ENCODE measurements at places on chromosomes 7 and 10. TPM values are rescaled to one million over a fixed set of nuclear protein-coding genes. Genes with fewer than 3 reads are reported as not detected.

FFAR4 gene
- 4.7 TPM for total RNA-seq

- no peaks in the 10 kb centered on the region for H3K36me3 ChIP-seq
- no peaks in the 10 kb centered on the region for H3K27me3 ChIP-seq
- peak; percentile 34 for DNase-seq
- peak overlapping the region; percentile 21 for H3K27ac ChIP-seq
Measured at GRCh38 chr7:30845426-30846135, 66.1 kb upstream of the AQP1 start.

- H3K27ac ChIP-seq, result peak overlapping the region; percentile 89
- H3K36me3 ChIP-seq, result no peaks in the 10 kb centered on the region
- H3K27me3 ChIP-seq, result no peaks in the 10 kb centered on the region
- H3K4me3 ChIP-seq, result no peak overlapping the region
Measured at GRCh38 chr10:71597821-71598498, 121.6 kb downstream of the C10orf105 start.

DNA sequence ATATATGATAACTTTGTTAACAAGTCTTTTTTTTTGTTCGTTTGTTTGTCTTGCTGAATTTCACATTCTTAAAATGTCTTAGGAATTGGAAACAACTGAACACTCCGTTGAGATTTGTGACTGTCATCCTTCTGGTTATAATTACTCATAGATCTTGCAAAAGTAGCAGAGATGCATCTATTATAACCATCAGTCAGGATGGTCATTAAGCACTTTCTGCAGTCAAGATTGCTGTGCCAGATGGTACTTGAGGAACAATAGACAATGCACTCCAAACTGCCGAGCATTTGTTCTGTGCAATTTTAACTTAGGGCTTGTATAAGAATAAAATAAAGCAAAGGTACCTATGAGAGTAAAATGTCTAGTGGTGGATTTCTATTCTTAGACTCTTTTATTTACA is 710.1 kb upstream of the KCND2 start:
- DNase-seq, result no peak
- H3K27ac ChIP-seq, result no peak overlapping the region
- no peaks in the 10 kb centered on the region for H3K27me3 ChIP-seq

DNA sequence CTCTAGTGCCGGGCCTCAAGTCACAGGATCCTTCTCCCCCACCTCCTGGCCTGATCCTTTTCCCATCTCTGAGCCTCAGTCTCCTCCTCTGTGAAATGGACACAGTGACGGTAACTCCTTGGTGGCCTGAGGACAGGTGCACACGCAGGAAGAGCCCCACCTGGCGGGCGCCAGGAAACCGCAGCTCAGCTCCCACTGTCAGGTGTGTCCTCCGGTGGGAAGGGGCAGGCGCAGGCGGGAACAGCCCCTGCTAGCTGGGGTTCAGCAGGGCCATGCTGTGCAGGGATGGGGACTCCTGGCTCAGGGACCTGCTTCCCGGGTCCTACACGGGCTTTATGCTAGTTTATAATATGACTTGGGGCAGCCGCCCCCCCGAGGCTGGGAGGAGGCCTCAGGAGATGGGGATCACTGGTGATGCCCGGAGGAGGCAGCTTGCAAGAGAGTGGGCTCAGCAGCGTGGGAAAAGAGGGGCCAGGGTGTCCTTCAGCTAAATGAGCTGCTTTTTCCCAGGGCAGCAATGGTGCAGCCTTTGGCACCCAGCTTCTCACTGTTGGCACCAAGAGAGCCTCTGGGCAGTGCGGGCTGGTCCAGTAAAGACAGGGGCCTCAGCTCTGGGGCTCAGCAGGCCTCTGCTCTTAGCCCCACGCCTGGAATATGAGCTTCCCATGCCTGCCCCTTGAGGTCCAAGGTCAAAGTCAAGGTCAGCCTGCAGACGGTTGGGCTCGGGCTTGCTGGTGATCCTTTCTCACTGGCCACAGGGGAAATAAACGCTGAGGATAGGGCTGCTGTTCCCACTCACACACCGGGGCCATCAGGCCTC is 68.0 kb upstream of the FAM20C start:
- peaks cover 29% of the 10 kb centered on the region for H3K4me1 ChIP-seq
- no peaks in the 10 kb centered on the region for H3K36me3 ChIP-seq
- no peak for DNase-seq
- no peak overlapping the region for H3K4me3 ChIP-seq
- peaks cover 11% of the 10 kb centered on the region for H3K27me3 ChIP-seq

DNA sequence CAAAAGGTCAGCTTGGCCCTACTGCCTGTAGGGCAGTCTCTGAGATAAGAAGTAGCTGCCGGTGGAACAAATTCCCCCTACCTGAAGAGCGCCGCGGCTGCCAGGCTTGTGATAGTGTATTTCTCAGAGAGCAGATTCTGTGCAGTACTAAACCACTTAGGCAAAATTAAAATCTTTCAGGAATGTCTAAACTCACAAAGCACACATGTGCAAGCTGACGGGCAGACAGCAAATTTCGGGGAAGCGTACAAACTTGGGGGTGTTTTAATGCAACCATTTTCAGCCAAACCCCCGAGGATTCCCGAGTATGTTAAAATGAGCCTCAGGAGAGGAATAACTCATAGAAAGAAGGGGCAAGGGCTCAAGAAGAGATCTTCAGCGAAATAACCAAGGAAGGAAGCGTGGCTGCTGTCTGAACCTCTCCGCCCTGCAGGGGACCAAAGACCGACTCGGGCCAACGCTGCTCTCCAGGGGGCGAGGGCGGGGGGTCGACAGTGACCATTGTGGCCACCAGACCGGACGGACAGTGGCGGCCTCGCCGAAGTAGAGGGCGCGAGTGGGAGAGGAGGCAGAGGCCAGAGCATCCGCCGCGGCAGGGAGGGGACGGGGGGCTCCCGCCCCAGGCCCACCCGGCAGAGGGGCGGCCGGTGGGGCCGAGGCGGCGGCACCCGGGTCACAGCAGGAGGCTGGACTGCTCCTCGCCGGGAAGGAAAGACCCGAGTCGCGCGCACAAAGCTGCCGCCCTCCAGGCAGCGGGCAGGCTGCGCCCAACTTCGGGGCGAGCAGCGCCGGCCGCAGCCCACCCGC is 819 bp downstream of the HYCC1 start:
- H3K4me3 ChIP-seq, result peak overlapping the region; percentile 73
- peak; percentile 54 for DNase-seq
- no peaks in the 10 kb centered on the region for H3K36me3 ChIP-seq
- peak overlapping the region; percentile 91 for H3K27ac ChIP-seq
- H3K27me3 ChIP-seq, result no peaks in the 10 kb centered on the region

ANKRD1 gene
- 5.7 TPM for total RNA-seq

DNA sequence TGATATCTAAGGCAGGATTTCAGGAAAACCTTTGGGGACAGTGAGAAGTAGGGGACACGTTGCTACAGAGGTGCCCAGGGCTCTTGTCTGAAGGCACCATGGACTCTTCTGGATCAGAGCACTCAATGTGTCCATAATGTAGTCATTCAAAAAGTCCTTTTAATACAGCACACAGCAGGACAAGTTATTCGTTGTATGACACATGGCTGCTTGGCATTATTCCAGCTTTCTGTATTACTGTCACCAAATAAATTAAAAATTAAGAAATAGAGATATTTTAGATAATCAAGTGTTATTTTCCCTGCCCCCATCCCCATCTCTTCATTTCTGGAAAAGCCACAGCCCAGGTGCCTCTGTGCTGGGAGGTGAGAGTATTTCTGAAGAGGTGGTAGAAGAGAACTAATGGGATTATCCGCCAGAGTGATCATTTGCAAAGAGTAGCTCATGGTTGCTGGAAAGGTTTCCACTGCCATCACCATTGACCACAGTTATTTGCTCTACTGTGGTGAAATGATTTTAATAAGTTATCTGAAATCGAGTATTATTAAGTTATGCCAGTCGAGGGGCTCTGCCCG is 83.0 kb downstream of the CXCL12 start:
- H3K27me3 ChIP-seq, result peaks cover 6% of the 10 kb centered on the region
- no peak for DNase-seq
- H3K4me1 ChIP-seq, result peaks cover 9% of the 10 kb centered on the region
- no peak overlapping the region for H3K27ac ChIP-seq
- no peaks in the 10 kb centered on the region for H3K36me3 ChIP-seq

ITPRID1 gene
- total RNA-seq, result 2.4 TPM

- H3K27me3 ChIP-seq, result no peaks in the 10 kb centered on the region
- no peak overlapping the region for H3K27ac ChIP-seq
- H3K4me3 ChIP-seq, result no peak overlapping the region
- H3K36me3 ChIP-seq, result no peaks in the 10 kb centered on the region
- no peak for DNase-seq
Measured at GRCh38 chr7:13872709-13873108, 116.8 kb downstream of the ETV1 start.

- DNase-seq, result no peak
- H3K27ac ChIP-seq, result no peak overlapping the region
- H3K4me3 ChIP-seq, result no peak overlapping the region
- H3K36me3 ChIP-seq, result no peaks in the 10 kb centered on the region
Measured at GRCh38 chr7:156384706-156385105, 255.9 kb upstream of the RNF32 start.

GRCh38 chr10:30558411-30558810 is 71.1 kb downstream of the LYZL2 start:
- no peaks in the 10 kb centered on the region for H3K4me1 ChIP-seq
- no peaks in the 10 kb centered on the region for H3K36me3 ChIP-seq
- no peaks in the 10 kb centered on the region for H3K27me3 ChIP-seq

- no peaks in the 10 kb centered on the region for H3K4me1 ChIP-seq
- no peaks in the 10 kb centered on the region for H3K27me3 ChIP-seq
- no peak for DNase-seq
- no peaks in the 10 kb centered on the region for H3K36me3 ChIP-seq
- no peak overlapping the region for H3K27ac ChIP-seq
- no peak overlapping the region for H3K4me3 ChIP-seq
Measured at GRCh38 chr10:1403508-1404322, 333.6 kb downstream of the ADARB2 start.

GRCh38 chr10:24652381-24652957 is 71.2 kb downstream of the ARHGAP21 start:
- H3K36me3 ChIP-seq, result no peaks in the 10 kb centered on the region
- no peaks in the 10 kb centered on the region for H3K27me3 ChIP-seq
- H3K27ac ChIP-seq, result no peak overlapping the region
- H3K4me1 ChIP-seq, result no peaks in the 10 kb centered on the region

DNA sequence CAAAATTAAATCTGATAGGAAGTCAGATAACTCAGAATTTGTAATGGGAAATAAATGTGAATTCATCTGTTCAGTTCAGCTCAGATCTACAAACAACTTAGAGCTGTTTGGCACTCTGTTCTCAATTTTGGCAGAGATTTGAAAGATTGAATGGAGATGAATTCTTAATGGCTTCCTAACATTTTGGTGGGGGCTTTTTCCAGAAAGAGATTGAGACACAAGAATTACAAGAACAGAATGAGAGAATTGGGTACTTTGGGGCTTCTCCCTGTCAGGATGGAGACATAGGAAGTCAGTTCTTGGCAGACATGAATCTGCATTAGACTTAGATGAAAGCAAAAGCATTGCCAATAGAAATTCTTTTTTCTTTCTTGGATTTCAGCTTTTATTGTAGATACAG is 39.0 kb upstream of the PTPRZ1 start:
- peak; percentile 71 for DNase-seq
- H3K4me3 ChIP-seq, result no peak overlapping the region
- H3K27me3 ChIP-seq, result no peaks in the 10 kb centered on the region
- peaks cover 3% of the 10 kb centered on the region for H3K4me1 ChIP-seq
- no peak overlapping the region for H3K27ac ChIP-seq

DNA sequence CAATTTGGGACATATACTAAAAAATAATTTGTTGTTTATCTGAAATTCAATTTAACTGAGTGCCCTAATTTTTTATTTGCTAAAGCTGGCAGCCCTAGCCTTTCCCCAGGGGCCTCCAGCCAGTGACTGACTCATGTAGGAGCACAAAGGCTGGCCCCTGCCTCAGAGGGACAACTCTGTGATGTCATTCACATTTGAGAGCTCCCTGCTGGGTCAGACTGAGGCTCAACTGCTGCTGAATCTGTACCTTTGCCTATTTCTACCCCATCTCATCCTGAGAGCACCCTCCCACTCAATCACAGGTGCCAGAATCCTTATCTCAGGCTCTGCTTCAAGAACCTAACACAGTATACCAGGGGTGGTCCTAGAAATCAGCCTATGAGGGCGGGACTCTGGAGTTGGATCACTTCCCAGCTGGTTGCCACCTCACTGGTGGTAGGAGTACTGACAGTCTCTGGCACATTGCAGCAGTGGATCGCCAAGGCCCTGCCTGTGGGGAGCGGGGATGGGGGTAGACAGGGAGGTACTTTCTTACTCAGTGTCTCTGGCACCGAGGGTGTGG is 11.6 kb downstream of the GCK start:
- no peak overlapping the region for H3K4me3 ChIP-seq
- no peak overlapping the region for H3K27ac ChIP-seq
- no peaks in the 10 kb centered on the region for H3K27me3 ChIP-seq

CDK6 gene
- total RNA-seq, result 66.4 TPM

- DNase-seq, result no peak
- H3K36me3 ChIP-seq, result peaks cover 1% of the 10 kb centered on the region
- H3K27ac ChIP-seq, result no peak overlapping the region
- H3K4me3 ChIP-seq, result no peak overlapping the region
- no peaks in the 10 kb centered on the region for H3K4me1 ChIP-seq
- no peaks in the 10 kb centered on the region for H3K27me3 ChIP-seq
Measured at GRCh38 chr10:86878983-86879713, 78.3 kb downstream of the MMRN2 start.

PLEKHS1 gene
- 11.6 TPM for total RNA-seq

- H3K4me3 ChIP-seq, result no peak overlapping the region
- H3K4me1 ChIP-seq, result no peaks in the 10 kb centered on the region
- no peaks in the 10 kb centered on the region for H3K27me3 ChIP-seq
- no peak overlapping the region for H3K27ac ChIP-seq
Measured at GRCh38 chr7:30866939-30867338, 44.7 kb upstream of the AQP1 start.

Data from lung (tissue), 17 donors.